ENCODE measurements at places on chromosomes 7 and 10.

GRCh38 chr7:22672846-22673680, 53.9 kb upstream of the IL6 start:
- no peak for DNase-seq

GRCh38 chr7:140160308-140160707, 16.5 kb downstream of the KDM7A start:
- DNase-seq: no peak

- no peak for DNase-seq
These were observed 122.6 kb downstream of the DOCK1 start for GRCh38 chr10:127027786-127028185.

DNA sequence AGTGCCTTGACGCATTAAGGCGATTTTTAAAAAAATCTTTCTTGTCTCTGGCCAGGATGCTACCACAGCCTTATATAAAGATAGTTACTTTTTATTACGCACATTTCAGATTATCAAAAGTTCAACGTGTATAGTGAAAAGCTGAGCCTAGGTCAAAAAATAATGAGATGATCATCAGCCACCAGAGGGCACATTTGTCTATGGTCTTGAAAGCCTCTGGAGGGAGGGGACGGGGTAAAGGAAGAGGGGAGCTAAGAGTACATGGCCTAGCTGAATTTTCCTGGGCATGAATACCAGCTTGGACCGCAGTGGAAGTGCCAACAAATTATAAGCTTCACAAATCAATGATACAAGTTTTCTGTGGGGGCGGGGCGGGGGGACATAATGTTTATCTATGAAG, 285.9 kb upstream of the SMIM30 start:
- DNase-seq: no peak

- no peak for DNase-seq
These were observed 110.5 kb downstream of the JCAD start for GRCh38 chr10:29948881-29949355.

DNA sequence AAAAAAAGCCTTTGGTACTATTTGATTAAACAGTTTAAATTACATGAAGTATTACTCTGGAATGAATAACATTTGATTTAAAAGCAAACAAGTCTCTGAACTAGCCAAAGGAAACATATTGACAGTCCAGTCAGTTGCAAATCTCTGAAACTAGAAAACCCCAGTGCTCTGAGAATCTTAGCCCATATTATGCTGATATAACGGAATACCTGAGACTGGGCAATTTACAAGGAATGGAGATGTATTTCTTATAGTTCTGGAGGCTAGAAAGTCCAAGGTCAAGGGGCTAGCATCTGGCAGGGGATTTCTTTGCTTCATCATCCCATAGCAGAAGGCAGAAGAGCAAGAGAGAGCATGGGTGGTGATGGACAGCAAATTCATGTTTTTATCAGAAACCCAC, 21.7 kb upstream of the FKBP9 start:
- no peak for DNase-seq

- no peak for DNase-seq
These were observed 11.6 kb downstream of the MLXIPL start for GRCh38 chr7:73612598-73613269.

DNA sequence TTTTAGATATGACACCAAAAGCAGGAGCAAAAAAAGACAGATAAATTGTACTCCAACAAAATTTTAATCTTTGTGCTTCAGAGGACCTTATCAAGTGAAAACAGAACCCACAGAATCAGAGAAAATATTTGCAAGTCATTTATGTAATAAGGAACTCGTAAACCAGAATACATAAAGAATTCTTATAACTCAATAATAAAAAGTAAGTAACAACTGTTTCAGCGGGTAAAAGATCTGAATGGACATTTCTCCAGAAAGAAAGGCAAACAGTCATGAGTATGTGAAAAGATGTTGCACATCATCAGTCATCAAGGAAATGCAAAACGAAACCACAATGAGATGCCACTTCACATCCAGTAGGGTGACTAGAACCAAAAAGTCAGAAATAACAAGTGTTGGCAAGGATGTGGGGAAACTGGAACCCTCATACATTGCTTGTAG, 167.7 kb upstream of the KCTD7 start:
- no peak for DNase-seq

DNA sequence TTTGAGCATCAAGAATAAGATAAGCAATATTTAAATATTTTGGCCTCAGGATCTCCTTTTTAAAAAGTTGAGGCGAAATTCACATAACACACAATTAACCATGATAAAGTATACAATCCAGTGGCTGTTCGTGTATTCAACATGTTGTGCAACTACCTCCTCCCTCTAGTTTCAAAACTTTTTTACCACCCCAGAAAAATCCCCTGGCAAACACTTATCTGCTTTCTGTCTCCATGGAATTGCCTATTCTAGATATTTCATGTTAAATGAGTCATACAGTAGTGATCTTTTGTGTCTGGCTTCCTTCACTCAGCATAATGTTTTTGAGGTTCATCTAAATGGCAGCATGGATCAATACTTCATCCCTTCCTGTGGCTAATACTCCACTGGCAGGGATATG, 31.8 kb upstream of the IL15RA start:
- no peak for DNase-seq

DNA sequence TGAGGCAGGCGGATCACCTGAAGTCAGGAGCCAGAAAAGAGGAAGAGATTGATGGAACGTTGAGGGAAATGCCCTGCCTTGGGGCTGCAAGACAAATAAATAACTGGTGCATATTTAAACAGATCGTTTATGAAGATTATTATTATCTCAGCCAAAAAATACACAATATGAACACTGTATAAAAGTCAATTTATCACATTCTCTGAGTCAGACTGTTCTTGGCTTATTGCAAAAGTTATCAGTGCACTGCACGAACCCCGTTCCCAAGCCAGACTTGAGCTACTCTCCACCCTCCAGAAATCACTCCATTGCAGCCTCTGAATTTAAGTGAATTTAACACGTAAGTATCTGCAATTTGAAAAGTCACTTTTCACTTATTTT, 1.6 kb downstream of the DNMBP start:
- DNase-seq: no peak

- DNase-seq: no peak
These were observed 44.5 kb downstream of the STARD3NL start for GRCh38 chr7:38222481-38223096.

- DNase-seq: no peak
These were observed 267.0 kb downstream of the FRMD4A start for GRCh38 chr10:14063531-14064285.

GRCh38 chr7:117937049-117937752, 64.0 kb upstream of the CTTNBP2 start:
- DNase-seq: no peak

DNA sequence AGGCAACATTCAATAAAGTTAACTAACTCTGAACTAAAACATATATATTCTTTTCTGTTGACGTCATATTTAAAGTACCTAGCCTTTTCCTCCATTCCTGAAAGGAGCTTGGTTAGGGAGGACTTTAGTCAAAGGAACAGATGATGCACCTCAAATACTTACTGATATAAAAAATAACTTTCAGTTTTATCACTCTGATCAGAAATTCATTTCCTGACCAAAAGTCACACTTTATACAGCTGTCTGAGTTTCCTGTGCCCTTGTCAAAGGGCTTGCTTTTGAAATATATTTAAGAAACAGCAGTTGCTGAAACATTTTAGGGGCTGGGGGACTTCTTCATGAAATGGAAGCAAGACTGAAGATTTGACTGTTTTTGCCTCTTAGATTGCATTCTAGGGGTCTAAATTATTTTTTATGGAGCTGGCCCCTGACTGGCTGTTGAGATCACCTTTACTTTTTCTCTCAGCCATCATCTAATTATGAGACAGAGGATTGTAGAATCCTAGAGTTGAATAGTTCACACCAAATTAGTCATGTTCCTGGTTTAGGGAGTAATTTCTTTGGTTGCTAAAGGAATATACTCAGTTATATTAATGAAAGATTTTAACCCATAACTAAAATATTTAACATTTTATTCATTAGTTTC, 46.6 kb downstream of the GLCCI1 start:
- no peak for DNase-seq

- DNase-seq: no peak
These were observed 399.5 kb upstream of the FOXK1 start for GRCh38 chr7:4282434-4283223.

GRCh38 chr10:125341611-125342010, 181.2 kb upstream of the CTBP2 start:
- DNase-seq: no peak

- DNase-seq: no peak
These were observed 136.3 kb downstream of the MAPK8 start for GRCh38 chr10:48442809-48443177.

DNA sequence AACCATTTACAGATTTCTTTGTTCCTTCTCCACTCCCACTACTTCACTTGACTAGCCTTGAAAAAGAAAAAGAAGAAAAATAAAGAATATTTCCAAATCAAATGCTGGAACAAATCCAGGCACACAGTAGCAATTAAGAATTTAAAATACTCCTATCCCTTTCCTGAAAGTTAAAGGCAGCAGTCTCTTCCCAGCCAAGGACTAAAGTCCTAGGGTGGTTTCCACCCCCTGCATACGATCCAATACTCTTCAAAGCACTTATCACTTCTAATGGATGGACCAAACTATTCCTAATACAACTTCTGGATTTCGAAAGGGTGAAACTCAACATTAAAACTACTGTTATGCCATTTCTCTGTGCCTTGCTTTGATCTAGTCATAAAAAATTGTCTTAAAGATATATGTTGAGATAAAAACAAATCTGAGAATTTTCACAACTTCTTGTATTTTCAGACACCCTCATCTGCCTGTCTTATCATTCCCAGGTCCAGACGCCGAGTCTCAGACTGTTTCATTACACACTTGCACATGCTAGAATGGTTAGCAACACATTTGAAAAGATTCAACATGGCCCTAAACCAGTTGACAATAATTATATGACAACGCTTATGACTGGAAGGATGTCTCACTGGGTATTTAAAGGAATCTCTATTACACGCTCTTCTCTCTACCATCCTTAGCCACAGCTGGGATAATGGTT, 13.4 kb downstream of the ELMO1 start:
- DNase-seq: no peak

DNA sequence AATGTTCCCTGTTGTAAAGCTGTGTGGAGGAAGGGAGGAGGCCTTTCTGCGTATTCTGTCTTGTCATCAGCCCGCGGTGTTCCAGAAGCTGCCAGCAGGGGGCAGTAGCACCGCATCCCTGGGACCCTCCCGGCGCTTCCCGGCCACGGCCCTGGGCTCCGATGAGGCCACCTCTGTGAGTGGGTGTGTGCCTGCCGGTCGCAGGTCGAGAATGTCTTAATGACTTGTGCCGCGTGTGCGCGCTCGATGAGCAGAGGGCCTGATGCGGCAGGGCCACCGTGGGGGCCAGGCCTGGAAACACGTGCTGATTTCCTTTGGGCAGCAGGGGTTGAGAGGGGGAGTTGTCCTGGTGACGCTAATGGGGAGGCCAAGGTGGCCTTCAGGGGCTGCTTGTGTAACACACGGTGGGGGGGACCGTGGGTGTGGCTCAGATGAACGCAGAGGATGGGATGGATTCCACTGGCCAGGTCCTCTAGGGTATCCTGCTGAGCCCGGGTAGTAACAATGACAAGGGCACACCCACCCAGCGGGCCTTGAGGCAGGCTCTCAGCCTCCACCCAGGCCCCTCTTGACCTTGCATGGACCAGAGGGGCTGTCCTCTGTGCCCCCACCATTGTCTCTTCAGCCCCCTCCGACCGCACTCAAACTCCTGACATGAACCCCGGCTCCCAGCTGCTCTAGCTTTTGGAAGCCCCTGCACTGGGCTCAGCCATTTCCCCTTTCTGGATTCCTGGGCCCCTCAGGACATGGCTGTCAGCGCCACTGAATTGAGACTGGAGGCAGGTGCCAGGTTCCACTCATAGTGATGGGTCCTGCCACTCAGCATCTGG, 135.9 kb upstream of the PODXL start:
- DNase-seq: no peak

DNA sequence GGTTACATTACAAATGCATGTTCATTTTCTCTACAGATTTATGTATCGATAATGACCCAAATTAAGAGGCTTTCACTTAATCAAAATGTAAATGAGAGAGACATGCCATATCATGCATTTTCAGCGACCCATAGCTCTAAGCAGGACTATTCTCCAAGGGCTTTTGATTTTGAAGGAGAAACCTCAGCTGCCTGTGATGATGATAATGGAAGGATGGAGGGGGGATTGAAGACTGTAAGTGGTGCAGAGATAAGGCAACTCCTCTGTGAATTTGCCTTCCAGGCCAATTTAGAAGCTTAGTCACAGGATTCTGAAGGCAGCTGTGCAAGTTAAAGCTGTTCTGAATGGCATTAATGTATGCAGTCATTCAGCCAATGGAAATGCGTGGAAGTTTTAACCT, 8.3 kb downstream of the VSTM2A start:
- DNase-seq: no peak

DNA sequence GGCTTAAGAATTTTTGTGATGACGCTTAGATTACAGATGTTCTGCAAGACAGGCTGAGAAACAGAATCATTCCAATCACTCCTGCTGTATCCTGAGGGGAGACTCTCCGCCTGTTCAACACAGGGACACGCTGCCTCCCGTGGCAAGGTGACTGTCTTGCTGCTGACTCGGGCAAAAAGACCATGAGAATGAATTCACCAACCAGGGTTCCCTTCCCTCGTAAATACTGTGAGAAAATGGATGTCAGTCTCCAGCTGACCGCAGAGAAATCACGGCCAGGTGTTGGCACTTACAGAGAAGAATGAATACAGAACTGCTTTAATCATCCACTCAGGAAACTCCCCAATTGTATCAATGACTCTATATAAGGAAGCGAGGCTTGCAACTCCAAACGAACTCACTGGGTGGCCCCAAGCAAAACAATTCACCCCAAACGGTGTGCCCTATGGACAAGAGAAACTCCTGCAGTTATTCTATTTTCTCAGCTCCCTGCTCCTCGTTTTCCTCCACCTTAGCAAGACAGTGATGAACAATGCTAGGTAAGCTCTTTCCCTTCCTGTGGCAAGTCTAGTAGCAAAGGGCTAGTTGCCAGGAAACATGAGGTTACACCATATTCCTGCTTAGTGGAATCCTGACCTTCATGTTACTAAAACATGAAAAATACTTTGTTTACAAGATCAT, 22.8 kb downstream of the GNA12 start:
- DNase-seq: no peak

GRCh38 chr10:2488446-2489005, 578.8 kb upstream of the PFKP start:
- DNase-seq: no peak

GRCh38 chr7:153017223-153017622, 257.7 kb downstream of the ACTR3B start:
- no peak for DNase-seq

- DNase-seq: no peak
These were observed 444.2 kb upstream of the SEMA3D start for GRCh38 chr7:85630904-85631600.

Measured in stimulated activated CD8-positive, alpha-beta memory T cell treated with anti-CD3 and anti-CD28 coated beads, Interleukin-4, amount 100 ng/mL, for 4 hours (primary cell).